ENCODE measurements at places on chromosomes 2 and 18.

DNA sequence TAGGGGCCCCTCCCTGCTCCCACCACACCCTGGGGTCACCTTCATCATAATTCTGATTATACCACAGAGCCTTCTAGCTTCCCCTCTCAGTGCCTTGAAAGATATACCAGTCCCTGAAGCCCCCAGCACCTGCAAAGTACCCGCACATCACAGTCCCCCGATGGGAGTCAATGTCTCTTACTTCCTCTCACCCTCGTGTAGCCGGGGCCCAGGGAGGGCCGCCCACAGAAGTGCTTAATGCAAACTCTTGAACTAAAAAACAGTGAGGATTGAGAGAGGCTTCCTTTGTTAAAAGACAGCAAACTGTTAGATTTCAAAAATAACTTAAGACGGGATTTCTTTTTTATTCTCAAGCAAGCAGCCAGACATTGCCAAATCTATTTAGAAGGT, 76.5 kb downstream of the SFXN5 start:
- no peak for DNase-seq

DNA sequence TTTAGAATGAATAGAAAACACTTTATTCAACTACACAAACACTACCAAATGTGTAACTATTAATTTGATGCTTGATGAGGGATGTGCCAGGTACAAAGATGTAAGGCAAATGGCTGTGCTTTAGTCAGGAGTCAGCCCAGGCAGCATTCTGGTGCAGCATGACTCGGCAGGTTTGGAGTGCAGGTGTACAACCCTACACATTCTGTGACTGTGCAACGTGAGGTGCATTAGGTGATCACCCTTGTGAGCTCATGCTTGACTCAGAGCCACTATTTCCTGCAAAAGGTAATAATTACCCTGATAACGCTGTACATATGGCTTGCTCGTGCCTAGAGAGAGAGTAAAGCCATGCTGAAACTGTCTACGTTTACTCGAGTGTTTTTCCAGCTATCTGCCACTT, 288.7 kb upstream of the DSEL start:
- DNase-seq: no peak

- DNase-seq: no peak
These were observed 132.0 kb downstream of the VWC2L start for GRCh38 chr2:214542866-214543265.

- DNase-seq: no peak
These were observed 511 bp downstream of the MOB4 start for GRCh38 chr2:197516393-197516761.

- no peak for DNase-seq
These were observed 3.4 kb upstream of the CCDC88A start for GRCh38 chr2:55422876-55423665.

DNA sequence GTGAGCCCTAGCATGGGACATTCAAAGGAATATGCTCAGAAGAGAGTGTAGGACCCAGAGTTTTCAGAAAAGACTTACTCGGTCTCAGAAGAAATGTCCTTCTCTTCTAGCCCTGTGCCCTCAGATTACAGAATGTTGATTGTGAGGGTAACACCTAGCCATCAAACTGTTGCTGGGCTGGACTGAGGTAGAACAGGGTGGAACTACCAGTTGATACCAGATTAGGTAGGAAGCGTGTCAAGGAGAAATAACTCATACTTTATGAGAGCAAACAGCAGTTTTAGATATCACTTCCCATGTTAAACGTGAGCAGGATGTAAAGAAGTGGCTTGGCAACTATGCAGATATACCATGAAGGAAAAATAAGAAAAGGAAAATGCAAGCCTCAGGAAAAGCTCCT, 22.8 kb downstream of the PLEKHB2 start:
- DNase-seq: no peak

GRCh38 chr18:34772887-34773286, 62.8 kb downstream of the DTNA start:
- DNase-seq: no peak

- no peak for DNase-seq
These were observed 116.4 kb upstream of the PPP1CB start for GRCh38 chr2:28635191-28635611.

- no peak for DNase-seq
These were observed 1.3 kb upstream of the ODC1 start for GRCh38 chr2:10449486-10449831.

DNA sequence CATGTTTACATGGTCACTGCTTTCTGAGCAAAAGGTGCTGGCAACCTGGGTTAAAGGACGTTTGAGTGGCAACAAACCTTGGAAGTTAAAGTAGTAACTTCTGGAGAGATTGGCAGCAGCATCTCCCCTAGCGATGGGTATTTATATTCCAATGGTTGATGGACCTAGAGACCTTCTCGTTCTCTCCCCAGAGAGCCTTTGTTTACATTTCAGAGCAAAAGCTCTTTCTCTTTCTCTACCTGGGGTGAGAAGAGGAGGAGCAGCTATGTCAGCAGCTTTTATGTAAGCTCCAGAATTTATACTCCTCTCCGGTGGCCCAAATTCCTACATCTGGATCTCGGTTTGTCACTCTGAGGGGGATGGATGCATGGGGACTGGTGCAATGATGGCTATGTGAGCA, 213.7 kb upstream of the ARL4C start:
- DNase-seq: no peak

DNA sequence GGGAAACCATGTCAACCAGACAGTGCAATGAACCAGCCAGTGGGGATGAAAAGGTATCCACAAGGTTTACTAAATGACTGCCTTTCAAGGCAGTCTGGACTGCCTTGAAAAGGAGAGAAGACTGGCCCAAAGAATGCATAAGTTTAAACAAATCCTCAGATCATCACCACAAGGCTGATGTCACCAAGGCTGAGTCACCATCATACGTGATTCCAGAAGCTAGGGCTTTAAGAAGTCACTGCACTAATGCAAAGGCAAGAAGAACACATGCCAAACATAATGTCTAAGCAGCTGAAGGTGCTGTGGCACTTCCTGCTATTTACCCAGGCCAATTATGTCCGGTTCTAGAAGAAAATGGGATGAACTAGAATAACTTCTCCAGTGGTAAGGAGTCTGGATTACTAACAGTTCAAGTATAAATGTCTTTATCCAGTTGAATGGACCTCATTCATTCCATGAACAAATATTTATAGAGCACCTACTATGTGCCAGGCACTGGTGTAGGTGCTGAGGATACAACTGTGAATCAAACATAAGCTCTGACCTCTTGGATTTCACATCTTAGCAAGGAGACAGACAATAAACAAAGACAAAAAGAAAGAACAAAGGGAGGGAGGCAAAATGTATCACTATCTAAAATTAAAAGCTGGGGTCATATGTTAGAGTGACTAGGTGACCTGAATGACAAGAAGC, 37.6 kb upstream of the ONECUT2 start:
- DNase-seq: no peak

GRCh38 chr2:157267476-157267875, 10.0 kb downstream of the GALNT5 start:
- no peak for DNase-seq

GRCh38 chr2:226142463-226142862, 657.2 kb downstream of the IRS1 start:
- no peak for DNase-seq
